ENCODE measurements at places on chromosomes 1 and 21. TPM values are rescaled to one million over a fixed set of nuclear protein-coding genes. Genes with fewer than 3 reads are reported as not detected.

DNA sequence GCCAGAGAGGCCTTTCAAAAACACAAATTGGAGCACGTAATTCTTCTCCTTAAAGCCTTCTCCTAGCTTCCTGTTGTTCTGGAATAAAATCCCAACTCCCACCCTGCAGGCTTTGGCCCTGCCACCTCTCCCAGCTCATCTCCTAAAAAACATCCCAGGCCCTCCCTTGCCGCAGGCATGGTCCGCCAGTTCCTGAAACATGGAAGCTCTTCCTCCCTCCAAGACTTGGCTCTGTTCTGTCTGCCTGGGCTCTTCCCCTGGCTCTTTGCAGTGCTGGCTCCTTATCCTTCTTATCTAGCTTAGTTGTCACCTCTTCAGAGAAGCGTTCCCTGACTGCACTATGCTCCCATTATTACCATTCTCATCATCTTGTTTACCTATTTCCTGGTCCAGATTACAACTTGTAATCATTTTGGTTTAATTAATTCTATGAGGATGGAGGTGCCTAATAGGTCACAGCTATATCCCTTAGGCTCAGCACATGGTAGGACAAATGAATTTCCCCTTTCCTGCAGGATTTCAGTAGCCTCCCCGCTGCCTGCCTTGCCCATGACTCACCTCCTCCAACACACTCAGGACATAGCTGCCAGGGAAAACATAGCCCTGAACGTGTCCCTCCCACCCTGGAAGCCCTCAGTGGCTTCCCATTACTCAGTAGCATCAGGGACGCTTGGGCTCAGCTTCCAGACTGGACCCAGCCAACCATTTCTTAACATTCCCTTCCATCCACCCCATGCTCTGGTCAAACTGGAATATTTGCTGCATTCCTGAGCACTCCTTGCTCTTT is 15.7 kb upstream of the IGSF21 start:
- no peak for DNase-seq

The ADORA1 gene
- not detected for total RNA-seq

The KCNQ4 gene
- 0.18 TPM for total RNA-seq

The NPR1 gene
- not detected for total RNA-seq

DNA sequence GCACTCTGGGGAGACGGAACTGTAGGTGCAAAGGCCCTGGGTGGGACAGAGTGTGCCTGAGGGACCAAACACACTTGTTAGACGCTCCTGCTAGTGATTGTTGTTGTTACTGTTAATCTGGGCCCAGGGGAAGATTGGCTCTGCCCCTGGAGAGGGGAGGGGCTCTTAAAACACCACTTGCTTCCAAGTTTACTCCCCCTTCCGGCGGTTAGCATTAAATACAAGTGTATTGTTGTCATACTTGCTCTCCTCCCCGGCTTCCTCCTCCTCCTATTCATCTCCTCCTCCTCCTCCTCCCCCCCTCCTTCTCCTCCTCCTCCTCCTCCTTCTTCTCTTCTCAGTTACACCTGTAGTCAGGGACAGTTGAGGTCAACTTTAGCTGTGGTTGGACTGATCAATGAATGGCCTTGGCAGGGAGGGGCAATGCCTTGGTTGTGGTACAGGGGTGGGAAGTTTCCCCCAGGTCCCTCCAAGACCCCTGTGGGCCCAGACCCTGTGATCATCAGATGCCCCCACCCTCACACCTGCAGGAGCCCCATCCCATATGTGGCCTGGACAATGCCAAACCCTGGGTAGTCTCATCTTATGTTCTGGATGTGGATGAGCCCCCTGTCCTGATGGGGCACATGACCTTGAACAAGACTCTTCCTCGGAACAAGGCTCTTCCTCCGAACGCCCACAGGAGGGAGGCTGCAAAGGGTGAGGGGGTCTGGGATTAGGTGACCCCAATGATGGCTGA is 217.3 kb downstream of the PTPRU start:
- DNase-seq, result no peak

The RGS2 gene
- 9.7 TPM for total RNA-seq

- no peak for DNase-seq
These were observed 64.2 kb downstream of the TCP10L start for GRCh38 chr21:32520875-32521735.

DNA sequence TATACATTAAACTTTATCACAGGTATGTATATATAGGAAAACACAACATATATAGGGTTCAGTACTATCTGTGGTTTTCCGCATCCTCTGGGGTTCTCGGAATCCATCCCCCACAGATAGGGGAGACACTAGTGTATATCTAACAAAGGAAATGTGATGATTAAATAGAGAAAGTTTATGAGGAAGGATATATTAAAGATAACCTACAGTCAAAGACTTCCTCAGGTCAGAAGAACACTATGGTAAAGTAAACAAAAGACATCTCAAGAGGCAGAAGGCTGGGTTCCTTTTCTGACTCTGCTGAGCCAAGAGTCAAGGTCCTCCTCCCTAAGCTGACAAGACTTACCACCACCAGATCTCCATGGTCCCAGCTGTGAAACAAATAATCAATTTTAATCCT is 12.1 kb downstream of the USP24 start:
- no peak for DNase-seq

The CCDC17 gene
- total RNA-seq, result 9.2 TPM

DNA sequence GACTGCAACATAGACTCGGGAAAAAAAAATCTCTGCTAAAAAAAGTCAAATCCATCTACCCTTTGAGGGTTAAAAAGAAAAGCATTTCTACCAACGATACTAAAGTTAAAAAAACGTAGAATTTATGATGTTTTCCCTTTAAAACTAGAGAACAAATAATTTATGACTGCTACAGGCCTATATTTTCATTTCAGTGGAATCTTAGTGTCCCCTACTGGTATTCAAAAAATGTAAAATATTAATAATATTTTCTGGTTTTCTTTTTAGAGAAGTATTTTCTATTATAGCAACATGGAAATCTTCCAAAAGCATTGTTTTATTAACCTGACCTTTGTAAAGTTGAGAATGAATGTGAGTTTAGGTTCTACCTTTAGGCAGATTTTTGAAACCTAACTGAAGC is 1582.2 kb downstream of the MRPL39 start:
- DNase-seq, result no peak

The ASCL5 gene
- not detected for total RNA-seq

The ACOT11 gene
- 0.22 TPM for total RNA-seq

DNA sequence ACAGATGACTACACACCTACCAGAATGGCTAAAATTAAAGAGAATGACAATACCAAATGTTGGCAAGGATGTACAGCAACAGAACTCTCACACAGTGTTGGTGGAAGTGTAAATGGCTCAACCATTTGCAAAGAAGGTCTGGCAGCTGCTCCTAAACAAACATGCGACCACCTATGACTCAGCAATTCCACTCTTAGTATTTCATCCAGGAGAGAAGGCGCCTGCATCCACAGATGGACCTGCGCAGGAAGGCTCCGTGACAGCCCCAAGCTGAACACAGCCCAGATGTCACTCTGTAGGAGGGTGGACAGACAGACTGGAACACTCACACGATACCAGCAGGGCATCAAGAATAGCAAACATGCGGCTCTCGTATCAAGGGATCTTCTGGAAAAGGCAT is 6.7 kb downstream of the PTTG1IP start:
- no peak for DNase-seq

The CBS gene
- total RNA-seq, result 0.18 TPM

DNA sequence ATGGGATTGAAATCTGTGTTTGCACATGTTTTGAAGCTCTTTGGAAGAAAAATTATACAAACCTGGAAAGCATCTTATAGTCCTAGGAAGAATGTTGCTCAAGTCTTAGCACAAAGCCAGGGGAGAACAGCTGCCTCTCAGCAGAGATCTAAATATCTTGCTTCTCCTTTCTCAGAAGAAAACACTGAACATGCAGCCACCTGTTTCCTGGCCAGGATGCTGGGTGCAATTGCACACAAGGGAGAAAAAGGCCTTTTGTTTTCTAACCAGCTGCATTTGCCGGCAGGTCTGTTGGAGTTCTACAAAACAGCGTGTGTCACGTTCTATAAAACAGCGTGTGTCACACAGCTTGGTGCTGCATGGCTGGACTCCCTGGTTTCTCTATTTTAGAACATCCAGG is 259.6 kb upstream of the PLD5 start:
- no peak for DNase-seq

The CHI3L2 gene
- 5.7 TPM for total RNA-seq

The NPPB gene
- total RNA-seq, result not detected

DNA sequence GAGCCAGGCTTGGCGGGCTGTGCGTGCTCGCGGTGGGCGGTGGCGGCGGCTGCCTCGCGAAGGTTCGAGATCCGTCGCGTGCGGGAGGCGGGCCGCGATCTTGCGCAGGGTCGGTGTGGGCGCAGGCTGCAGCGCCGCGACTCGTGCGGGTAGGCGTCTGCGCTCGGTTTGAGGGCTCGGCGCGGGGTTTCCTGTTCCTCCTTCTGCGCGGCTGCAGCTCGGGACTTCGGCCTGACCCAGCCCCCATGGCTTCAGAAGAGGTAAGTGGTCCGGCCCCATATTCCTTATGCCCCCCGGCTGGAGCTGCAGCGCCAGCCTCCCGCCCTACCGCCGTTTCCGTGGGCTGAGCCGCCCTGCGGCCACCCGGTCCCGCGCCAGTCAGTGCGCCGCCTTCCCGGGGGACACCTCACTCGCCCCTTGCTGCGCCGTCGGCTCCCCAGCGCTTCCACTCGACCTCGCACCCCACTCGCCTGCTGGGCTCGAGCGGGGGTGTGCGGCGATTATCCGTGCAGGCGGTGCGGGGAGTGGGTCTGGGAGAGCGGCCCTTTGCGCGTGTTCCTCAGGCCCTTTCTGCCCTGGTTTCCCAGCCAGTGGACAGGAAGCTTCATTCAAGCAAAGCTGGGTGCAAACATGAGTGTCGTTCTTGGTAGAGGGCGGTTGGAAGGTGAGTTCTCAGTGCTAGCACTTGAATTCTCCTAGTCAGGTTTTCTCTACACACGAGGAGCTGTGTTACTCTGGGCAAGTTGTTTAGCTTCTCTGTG is at the start of gene CACYBP:
TSS of gene CACYBP (plus strand) at position 12 of the 761 bp plus-strand sequence. CDS start at position 246, 234 bp downstream.
- no peak for DNase-seq

DNA sequence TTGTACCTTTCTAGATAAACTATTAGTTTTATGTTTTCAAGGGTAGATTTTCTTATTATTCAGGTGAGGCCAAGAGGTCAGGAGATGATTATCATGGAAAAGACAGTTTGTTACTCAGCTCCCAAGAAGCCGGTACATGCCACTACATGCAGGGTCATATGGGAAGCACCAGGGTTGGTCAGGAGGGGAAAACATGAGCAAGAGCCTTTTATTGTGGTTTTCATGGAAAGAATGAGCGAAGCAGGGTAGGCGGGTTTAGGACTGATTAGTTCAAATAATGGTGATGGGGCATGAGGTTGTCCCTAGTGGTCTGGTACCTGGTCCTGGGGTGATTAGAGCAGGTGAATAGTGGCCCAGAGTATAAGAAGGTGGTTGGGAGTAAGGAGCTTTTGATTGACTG is 189.9 kb downstream of the APP start:
- DNase-seq, result no peak

- no peak for DNase-seq
These were observed 96.7 kb downstream of the GABPA start for GRCh38 chr21:25831300-25831960.

The PGLYRP3 gene
- total RNA-seq, result not detected

DNA sequence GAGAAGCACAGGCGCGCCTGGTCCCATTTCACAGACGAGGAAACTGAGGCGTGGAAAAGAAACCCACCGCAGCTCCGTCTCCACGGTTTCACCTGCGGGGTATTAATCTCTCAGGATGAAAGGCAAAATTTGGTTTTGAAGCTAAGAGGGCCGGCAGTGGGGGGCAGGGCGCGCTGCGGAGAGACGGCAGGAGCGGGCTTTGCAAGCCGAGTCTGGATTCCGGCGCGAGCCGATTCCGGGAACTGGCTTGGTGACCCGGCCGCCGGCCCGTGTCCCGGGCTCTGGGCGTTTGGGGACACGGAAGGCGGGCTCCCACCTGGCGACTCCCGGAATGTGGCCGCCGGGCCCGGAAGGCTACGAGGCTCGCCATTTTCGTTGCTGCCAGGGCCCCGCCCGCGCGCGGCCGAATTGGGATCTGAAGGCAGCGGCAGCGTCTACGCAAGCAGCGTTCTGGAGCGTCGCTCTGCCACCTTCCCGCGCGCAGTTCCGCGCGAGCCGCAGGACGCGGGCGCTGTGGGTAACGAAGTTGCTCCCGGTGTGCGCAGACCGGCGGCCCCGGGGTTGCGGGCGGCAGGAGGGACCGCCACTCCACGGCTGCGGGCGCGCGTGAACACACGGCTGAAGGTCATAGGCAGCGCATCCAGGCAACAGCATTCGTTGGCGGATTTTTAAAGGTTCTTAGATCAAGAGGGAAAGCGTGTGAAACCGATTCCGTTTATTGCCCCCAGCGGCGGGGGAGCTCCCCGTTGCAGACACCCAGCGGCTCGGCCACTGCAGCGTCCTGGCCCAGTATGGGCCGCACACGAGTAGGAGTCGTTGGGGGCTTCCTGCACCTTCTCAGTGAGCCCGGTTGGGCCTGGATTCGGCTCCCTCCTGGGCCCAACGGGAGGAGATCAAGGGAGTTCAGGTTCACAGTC is 5.4 kb upstream of the PRDM16 start:
- DNase-seq, result no peak

GRCh38 chr1:196690582-196690981 is 38.7 kb downstream of the CFH start:
- no peak for DNase-seq

The GUCA2A gene
- total RNA-seq, result not detected

The FCRL1 gene
- 13.2 TPM for total RNA-seq

- DNase-seq, result no peak
These were observed 31.6 kb upstream of the C1orf146 start for GRCh38 chr1:92186081-92186480.

DNA sequence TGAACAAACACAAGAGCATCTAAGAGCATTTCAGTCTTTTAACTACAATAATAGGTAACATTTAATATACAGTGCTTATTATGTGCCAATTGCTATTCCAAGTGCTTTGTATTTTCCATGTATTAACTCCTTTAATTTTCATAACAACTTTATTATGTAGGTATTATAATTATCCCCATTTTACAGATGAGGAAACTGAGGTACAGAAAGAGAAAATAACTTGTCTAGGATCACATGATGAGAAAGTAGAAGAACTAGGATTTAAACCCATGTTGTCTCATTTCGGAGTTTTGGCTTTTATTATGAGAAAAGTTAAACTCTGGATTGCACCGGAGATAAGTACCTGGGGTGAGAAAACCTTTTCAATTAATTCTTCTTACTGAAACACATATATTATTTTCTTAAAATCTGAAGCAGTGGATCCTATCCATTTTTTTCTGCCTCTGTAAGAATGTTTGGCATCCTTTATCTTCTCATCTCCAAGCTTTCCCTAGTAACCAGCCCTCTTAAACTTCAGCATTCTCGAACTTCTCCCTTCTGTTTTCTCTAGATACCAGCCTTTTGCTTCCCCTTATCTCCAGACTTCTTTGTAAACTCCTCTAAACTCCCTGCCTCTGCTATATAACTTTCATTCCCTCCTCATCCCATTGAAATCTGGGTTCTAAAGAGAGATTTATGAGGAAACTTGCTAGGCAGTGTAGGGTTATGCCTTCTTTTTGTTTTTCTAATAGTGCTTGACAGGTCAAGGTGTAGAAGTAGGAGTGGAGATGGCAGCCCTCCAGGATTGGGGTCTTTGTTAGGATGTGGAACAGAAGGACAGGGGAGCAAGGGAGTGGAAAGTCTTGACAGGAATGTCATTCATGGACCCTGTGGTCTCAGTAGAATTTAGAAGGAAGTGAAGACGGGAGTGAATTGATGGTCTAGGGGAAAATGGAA is 28.3 kb downstream of the POU2F1 start:
- no peak for DNase-seq

- no peak for DNase-seq
These were observed 26.8 kb upstream of the CLSTN1 start for GRCh38 chr1:9850442-9851162.
